ENCODE measurements at places on chromosomes 3 and 15.

DNA sequence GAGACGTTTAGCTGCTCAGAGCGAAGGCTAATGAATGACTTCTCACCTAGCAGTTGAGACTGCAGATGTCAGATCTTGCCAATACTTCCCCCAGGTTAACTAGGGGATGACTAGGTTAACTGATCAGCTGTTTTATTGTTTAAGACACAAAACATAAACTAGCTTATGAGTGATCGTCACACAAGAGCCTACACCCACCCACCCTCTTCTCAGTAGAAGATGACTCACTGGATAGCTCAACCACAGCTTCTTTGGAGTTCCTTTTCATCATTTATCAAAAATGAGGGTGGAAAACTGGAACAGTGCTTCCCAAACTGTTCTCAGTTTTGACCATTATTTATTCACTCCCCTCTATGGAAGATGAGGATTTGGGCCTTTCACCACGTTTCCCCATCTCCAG is 25.2 kb downstream of the GASK1A start:
- DNase-seq: no peak

DNA sequence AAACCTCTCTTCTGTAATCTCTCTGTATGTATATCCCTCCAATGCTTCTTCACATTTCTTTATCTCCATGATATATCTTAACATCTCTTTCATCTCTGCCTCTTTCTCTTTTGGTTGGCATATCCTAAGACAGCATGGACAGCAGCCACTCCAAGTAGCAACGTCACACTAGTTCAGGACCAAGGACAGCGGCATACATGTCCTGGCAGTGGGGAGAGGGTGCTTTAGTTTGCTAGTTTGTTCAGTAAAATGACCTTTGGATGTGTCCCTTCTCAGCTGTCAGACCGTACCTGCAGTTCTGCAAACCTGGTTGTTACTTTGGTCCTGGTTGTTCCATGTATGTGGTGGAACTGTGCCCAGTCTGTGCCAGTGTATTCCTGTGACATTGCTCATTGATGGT is 225.6 kb upstream of the ROPN1 start:
- DNase-seq: no peak

DNA sequence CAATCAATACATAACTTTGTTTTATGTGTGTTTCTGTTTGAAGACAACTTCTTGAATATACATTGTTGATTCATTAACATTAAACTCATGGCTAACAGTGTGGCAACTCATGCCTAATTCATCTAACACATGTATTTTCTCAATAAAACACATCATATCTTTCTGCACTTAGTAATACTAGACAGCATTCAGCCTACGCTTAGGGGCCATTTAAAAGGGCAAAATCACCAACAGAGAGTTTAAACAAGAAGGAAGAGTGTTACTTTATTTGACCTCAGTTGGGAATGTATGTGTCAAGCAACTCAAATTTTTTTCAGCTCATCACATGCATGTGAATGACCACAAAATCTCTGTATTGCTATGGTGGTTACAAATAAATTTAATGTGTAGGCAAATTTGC is 128.8 kb upstream of the AADACL2 start:
- no peak for DNase-seq

DNA sequence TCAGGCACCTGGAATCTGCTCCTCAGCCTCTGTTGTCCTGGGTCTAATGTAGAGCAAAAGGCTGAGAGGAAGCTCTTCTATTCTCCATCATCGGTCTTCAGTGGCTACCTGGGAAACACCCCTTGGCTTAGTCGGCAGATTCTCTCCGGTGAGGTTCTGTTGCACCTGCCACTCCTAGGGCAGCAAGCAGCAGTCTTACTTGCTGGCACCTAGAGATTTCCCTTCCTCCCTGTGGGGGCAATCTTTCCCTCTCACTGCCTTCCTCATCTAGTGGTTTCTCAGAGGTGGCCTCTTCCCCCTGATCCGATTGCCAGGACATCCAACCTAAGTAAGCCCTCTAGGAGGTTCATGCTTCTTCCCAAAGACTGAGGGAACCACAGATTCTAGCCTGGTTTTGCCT is 60.8 kb downstream of the PLS1 start:
- no peak for DNase-seq

GRCh38 chr15:70180186-70180875 is 82.6 kb upstream of the TLE3 start:
- no peak for DNase-seq

GRCh38 chr3:139288266-139288821 is 55.5 kb upstream of the MRPS22 start:
- no peak for DNase-seq

- no peak for DNase-seq
Measured at GRCh38 chr3:153399636-153400035, 237.6 kb downstream of the RAP2B start.

GRCh38 chr15:71612869-71613268 is 197.5 kb upstream of the NR2E3 start:
- DNase-seq: no peak

DNA sequence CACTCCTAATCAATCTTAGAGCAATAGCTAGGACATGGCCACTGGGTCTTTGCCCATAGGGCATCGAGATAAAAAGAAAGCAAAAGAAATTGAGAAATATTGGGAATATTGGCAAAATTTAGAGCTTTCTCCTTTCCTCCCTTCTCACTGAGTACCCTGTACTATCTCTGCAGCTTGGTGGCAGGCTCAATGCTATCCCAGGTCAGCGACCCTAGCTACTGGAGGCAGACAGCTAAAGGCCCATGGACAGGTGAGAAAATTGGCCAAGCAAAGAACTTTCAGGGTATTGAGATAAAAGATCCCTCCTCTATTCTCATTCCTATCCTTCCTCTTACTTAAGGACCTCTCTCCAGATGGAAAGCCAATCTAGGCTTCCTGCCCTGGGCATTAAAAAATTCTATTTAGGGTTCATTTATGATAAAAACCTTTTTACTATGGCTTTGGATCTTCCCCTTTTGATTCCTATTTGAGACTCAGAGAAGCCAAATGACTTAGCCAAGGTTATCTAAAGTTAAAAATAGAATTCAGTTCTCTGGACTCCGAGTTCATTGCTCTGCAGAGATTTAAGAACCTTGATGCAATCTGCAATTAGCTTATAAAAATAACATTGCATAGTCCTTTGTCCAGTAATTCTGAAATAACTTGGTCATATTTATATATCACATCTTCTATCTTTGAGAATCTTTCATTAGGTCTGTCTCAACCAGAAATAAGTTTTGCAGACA is 75.4 kb downstream of the THRB start:
- DNase-seq: no peak

DNA sequence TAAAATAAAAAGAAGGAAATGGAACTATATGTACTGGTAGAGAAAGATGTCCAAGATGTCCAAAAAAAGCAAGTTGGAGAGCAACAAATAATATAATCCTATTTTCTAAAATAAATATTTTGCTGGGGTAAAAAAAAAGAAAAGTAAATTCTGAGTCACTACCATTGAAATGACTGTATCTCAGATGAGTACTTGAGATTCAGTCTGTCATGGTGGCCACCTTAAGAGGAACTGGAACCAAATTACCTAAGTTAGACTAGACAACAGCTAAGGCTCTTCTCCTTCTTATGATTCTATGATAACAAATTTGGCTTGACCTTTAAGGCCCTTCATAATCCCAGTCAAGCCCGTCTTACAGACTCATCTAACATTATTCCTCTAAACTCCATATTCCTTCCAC is 270.6 kb upstream of the HES1 start:
- no peak for DNase-seq

GRCh38 chr3:186360779-186361178 is 1.3 kb downstream of the DGKG start:
- DNase-seq: no peak
